ENCODE measurements at places on chromosomes 11 and 22.

DNA sequence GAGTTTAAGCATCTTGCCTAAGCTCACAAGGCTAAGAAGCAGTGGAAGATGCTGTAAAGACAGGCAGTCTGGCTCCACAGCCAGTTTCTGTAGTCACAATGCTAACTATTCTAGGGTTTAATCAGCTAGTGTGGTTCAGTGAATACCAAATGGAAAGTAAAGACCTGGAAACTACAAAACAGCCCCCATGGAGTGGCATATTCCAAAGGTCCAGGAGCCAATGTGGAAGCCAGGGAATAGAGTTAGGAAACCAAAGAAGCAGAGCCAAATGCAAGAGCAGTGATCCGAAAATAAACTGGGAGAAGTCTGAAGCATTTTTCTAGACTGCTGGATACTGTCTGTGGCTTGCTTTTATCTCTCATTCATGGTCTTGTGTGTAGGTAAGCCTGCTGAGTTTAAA, 731.2 kb upstream of the ANO5 start:
- DNase-seq: no peak

DNA sequence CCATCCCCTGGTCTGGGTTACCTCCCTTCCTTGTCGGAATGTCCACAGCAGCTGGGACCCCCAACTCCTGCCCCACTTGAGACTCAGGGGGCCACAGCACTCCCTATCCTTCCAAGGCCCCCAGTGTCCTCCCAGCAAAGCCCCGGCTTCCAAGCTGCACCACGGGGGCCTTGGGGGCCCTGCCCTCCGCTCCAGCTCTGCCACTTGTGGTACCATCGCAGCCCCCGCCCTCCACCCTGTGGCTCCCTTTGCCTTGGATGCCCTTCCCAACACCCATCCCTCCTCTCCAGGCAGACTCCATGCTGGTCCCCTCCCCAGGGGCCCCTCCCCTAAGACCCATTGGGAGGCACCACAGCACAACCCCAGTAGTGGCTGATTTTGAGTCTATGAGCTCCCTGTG, 17.3 kb downstream of the TMEM258 start:
- DNase-seq: no peak

DNA sequence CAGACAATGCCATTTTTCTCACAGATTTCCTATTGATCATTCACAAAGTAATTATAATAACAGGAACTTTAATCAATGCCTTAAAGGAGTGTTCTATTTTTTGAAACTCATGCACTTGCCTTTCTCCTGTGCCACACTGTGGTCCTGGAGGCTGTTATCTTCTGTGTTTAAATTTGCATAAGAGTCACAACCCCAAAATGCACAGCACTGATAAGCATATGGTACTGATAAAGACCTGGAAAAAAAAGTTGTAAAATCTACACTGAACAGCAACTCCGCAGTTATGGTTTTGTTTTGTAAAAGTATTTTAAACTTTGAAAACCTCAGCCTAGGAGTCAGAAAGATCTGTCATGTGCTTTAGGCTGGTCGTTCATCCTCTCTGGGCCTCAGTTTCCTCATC, 9.1 kb upstream of the CCDC34 start:
- DNase-seq: no peak

GRCh38 chr11:128804481-128804880, 62.6 kb downstream of the KCNJ1 start:
- no peak for DNase-seq

GRCh38 chr11:39144351-39145130, 2314.9 kb downstream of the LRRC4C start:
- no peak for DNase-seq

DNA sequence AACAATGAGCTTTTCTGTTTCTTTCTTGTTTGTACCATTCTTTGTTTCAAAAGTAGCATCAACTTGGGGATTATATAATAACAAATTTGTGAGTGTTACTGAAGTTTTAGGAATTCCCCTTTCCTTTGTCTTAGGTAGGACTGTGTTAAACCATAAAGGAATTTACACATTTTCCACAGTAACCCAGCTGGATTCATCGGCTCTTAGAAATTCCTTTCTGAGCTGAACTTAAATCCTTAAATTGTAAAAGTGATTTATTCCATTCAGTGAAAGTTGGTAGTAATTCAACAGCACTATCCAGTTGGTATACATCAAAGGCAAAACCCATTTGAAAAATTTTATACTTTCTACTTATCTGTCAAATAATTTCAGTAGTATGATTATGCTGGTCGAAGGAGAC, 11.8 kb downstream of the EMSY start:
- no peak for DNase-seq

GRCh38 chr11:133384731-133385130, 147.6 kb downstream of the OPCML start:
- DNase-seq: no peak

Measured in D721Med (cell line).